ENCODE measurements at places on chromosomes 3 and 15.

DNA sequence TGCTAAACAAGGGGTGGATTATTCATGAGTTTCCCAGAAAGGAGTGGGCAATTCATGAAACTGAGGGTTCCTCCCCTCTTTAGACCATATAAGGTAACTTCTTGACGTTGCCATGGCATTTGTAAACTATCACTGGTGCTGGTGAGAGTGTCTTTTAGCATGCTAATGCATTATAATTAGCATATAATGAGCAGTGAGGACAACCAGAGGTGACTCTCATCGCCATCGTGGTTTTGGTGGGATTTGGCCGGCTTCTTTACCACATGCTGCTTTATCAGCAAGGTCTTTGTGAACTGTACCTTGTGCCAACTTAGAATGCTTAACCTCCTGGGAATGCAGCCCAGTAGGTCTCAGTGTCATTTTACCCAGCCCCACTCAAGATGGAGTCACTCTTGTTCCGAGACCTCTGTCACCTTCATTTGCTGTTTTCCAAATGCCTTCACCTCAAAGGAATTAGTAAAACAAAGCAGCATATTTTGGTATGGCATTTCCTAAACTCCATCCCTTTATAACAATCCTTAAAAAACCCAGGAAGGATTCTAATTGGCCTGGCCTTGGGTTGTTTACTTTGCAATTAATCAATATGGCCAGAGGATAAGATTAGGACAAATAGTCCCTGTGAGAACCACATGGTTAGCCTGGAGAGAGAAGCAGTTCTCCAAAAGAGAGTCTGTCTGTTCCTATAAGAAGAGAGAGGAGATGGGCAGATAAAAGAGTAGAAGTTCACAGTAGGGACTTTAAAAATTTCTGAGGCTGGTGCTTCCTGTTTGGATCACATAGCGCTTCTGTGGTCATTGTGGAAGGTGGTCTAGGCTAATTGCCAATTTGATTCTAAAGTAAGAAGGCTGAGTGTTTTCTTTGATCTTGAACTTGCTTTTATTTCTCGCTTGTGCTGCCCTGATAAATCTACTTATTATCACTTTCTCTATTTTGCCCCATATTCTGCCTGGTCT lies 155.2 kb upstream of the EOMES start:
- DNase-seq = no peak

DNA sequence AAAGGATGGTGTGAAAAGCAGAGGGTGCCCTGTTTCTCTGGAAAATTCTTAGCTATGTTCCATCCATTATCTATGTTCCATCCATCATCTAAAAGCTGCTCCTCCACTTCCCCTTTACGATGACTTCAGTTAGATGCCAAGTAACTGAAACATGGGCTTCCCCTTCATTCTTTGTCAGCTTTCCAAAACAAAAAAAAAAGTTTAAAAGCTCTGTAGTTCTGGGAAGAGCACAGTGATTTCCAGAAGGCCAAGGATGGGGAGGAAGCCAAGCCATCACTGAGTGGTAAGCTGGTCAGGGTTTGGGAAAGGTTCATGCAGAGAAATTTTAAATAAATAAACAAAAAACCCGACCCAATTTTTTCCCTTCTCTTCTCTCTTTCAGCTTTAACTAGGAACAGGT lies 111.5 kb downstream of the CFAP44 start:
- no peak for DNase-seq

- no peak for DNase-seq
These were observed 4.3 kb downstream of the SIDT1 start for GRCh38 chr3:113536627-113537101.

DNA sequence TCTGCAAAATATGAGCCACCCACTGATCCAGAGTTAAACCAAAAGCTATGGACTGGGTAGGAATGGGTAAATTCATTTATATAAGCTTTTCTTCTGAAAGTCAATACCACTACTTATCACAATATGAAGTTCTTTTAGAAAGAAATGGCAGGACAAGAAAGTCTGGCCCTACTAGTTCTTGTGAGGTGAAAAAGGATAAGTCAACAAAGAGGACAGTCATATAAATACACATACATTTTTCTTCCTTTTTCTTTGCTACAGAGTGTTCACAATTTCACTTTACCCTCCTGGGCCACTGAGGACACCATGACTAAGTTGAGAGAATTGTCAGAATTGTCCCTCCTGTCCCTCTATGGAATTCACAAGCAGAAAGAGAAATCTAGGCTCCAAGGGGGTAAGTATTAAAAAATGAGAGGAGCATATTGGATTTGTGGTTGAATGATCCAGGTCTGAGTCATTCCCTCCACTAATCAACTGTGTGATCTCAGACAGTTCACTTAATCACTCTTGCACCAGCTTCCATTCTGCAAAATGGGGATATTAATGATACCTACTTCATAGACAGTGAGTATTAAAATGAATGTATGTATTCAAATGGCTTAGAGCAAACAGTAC lies 27.6 kb downstream of the ACP3 start:
- no peak for DNase-seq

DNA sequence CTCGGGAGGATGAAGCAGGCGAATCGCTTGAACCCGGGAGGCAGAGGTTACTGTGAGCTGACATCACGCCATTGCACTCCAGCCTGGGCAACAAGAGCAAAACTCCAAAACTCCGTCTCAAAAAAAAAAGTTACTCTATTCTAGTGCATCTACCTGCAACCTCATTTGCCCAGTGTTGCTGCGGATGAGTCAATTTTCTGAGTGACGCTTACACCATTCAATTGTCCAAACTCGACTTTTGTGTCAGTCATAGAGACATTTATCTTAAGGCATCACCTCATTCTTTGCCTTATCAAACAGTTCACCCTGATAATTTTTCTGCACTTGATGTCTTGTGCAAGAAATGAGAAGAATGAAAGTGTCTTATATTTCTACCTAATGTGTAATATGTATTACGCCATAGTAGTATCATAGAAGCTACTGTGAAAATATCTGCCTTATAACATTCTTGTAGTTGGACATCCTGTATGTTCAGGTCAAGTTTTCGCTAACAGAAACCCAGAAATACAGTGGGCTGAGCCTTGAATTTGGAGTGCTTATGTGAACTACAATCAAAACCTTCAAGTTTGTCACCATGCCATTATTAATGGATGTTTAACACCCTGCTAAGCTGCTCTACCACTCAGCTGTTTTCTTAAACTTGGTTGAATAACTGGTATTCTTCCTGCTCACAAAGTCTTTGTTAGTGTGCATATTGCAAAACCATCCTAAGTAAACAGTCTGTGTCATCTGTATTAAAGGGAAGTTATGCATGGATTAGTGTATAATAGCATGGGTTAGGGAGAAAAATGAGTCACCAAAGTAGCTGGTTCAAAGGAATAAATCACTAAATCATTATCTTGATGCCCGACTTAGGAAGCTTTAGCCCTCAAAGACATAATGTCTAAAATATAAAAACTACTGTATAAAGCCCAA lies 531.0 kb upstream of the NR2F2 start:
- no peak for DNase-seq

DNA sequence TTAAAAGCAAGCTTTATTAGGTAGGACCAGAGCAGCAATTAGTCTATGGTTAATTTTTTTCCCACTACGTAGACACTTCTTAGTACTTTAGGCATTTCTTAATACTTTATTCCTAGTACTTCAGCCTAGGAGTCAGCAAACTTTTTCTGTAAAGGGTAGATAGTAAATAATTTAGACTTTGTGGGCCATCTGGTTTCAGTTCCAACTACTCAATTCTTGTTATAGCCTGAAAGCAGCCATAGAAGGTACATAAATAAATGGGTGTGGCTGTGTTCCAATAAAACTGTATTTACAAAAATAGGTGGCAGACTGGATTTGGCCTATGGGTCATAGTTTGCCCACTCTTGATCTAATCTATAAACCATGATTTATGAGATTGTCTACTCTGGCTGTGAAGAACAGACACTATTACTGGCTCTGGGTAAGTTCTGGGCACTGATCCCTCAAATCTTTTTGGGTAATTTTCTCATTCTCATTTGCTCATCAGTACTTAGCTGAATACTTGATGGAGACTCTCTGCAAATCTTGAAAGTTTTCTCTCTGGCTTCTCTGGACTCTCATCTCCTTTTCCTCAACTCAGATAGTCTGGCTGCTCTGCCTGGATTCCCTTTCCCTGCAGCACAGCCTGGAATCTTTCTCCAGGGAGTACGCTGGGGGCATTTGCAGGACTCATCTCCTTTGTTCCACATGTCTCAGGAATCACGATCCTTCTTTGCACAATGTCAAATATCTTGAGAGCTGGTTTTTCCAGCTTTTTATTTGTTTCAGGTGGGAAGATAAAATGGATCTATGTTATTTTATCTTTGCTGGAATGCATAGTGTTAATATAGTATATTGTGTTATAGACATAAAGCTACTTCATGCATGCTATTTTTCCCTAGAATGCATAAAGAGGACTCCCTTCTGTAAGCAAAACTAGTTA lies 524.8 kb upstream of the TBL1XR1 start:
- DNase-seq = peak; percentile 11

DNA sequence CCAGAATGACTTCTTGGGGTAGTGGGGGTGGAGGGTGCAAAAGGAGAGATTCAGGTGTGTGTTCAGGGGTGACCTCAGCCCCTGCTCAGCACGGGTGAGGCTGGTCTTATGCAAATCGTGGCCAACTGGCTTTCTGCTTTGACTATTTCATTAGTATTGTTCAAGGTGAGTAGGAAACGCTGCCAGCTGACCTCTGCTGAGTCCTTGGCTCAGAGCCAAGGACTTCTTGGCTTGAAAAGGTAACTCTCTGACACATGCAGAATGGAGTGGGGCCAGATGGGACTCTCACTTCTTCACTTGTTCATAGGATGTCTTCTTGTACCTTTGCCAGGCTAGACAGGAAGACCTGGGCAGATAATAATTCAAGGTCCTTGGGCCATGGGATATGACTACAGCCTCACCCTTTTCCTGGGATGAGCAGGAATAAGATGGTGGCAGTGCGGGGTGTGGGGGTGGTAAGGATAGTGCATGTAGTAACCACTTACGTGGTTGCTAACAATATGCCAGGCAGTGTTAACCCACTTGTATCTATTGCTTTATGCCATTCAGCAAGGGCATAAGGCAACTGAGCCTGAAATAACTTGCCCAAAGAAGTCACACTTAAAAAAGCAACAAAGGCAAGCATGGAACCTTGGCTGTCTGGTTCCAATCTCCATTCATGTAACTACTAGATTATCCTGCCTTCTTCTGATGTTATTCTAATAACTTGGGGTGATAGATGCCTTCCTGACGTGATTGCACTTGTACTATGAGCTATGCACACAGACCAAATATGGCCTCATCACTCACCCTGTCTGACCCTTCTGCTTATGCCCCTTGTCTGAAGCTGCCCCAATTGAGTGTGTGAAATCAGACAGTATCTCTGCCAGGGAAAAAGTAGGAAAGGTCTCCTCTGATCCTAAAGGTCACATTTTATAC lies 193.1 kb downstream of the NR1D2 start:
- DNase-seq = peak; percentile 70

GRCh38 chr3:98918586-98918985 lies 17.1 kb upstream of the DCBLD2 start:
- no peak for DNase-seq

- DNase-seq = no peak
These were observed 240.8 kb upstream of the CNTN6 start for GRCh38 chr3:852033-852432.
